ENCODE measurements at places on chromosomes 2 and 18.

- DNase-seq, result peak; percentile 64
Observed at GRCh38 chr2:188318161-188318749, 26.6 kb downstream of the GULP1 start.

DNA sequence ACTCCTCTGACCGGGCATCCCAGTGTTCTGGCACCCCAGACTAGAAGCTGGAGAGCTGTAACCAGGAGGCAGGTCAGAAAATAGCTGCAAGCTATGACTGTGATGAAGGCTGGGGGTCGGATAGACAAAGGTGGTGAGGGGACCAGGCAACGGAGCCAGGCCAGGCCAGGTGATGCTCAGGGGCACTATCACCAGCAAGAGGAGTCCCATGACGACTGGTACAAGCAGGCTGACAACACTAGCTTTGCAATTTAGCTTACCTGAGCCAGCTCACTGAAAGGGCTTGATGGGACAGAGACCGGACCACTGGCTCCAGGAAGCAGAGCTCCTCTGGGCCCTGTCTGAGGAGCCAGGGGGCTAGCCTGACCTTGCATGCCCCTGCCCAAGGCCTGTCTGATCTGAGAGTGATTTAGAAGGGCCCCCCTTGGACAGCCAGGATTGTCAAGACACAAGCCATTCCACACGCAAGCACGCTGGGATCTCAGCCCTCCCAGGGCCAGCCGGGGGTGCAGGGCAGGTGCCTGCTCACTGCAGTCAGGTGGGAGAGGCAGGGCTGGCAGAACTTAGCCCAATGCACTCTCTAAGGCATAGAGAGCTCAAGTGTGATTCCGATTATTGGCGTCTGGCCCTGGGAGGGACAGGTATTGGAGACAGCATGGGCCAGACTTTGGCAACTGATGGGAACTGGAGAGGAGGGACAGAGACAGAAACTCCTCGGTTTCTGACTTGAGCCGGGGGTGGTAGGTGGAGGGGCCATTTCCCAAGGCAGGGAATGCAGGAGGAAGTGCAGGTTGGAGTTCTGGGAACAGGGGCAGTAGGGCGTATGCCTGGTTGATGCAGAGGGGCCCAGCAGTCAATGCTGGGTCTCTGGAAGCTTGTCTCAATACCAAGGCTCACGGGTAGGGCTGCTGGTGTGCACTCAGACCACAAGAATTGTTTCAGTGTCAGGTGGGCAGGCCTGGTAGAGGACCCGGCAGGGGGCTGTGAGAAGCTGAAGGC, 47.7 kb downstream of the MYO7B start:
- no peak for DNase-seq

DNA sequence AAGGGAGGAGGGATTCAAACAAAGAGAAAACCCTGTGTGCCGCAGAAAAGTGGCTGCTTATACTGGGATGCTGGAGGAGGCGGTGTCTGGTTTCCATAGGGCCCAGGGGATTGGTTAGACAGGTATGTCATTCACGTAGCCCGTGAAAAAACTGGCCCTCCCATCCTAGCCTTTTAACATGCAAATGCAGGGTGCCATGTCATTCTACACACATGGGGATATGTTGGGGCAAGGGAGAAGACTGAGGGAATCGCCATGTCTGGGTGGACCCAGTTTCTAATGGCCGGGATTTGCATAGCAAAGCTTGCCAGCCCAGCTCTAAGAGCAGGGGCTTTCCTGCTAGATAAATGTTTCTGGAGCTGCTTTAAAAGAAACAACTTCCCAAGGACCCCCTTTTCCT, 8.2 kb upstream of the RNU2-63P start:
- DNase-seq, result no peak

GRCh38 chr18:44732599-44732998, 51.9 kb downstream of the SETBP1 start:
- DNase-seq, result no peak

DNA sequence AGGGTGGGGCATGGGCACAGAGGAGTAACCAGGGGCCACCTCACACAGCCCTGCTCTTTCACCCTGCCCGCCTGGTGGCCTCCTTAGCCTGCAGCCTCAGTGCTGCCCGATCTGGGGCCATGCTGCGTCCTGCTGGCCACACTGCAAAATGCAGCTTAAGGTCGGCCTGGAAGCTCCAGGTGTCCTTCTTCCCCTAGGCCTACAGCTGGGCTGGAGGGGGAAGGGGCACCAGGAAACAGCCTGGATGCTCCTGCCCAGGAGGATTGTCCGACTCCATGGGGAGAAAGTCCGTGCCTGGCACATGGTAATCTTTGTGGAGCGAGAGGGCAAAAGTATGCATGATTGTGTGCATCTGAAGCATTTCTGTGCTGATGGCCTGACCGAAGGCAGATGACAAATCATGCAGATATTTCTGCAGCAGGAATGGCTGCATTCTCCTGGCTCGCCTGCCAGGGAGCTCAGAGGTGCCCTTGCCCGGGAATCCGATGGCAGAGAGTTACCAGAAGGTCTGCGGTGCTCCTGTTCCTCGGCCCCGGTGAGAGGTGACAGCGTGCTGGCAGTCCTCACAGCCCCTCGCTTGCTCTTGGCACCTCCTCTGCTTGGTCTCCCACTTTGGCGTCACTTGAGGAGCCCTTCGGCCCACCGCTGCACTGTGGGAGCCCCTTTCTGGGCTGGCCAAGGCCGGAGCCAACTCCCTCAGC, 12.8 kb upstream of the ALPP start:
- DNase-seq, result peak; percentile 77

- DNase-seq, result no peak
Observed at GRCh38 chr18:40235836-40236235, 1719.2 kb upstream of the PIK3C3 start.

- DNase-seq, result no peak
Observed at GRCh38 chr18:11736656-11737055, 47.6 kb downstream of the GNAL start.

DNA sequence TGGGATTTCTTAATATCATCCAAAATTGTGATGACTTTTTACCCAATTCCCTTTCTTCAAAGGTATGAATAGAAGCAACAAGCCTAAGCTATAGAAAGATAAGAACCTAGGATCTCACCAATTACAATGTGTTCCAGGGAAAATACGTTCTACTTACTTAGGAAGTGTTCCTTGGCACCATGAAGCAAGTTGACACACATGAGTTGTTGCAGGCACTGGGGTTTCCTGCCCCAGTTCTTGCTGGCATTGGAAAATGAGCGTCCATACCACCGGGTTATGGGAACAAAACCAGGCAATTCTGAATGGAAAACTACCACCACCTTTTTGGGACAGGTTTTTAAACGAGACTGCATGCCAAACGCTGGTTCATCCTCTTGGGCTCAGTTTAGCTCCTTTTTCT, 46.2 kb downstream of the CCBE1 start:
- no peak for DNase-seq

DNA sequence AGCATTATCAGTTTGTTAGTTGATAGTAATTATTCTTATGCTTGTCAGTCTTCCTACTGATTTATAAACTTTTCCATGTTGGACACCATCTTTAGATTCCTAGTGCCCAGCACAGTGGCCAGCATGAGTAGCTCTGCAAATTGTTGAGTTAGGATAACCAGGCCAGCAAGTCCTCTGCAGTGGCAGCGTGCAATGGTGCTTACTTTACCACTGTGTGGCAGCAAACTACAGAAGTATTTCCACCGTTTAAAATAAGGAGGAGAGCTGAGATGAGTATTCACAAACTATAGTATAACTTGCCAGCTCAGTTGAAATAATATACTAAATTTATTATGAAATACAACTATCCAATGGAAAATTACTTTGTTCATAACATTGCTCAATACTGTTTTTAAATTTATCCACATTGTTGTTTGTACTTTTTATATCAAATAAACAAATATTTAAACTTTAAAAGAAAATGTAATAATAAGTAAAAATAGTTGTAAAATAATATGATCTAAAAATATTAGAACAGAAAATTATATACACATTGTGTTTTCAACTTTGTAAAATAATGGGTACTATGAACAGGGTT, 9.3 kb upstream of the THADA start:
- peak; percentile 53 for DNase-seq

DNA sequence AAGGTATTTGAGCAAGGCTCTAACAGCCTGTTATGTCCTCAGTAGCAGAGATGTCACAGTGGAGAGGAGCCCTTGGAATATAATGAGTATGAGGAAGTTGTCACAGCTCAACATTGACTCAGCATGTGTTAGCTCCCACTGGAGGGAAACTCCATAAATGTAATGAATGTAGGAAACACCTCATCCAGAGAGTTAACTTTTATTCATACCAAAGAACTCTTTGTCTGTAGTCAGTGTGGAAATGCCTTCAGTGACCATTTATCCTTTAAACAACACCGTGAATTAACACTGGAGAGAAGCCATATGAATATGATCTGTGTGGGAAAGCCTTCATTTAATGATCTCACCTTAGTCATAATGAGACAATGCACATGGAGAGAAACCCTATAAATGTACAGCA, 59.7 kb downstream of the CYP1B1 start:
- DNase-seq, result peak; percentile 44

DNA sequence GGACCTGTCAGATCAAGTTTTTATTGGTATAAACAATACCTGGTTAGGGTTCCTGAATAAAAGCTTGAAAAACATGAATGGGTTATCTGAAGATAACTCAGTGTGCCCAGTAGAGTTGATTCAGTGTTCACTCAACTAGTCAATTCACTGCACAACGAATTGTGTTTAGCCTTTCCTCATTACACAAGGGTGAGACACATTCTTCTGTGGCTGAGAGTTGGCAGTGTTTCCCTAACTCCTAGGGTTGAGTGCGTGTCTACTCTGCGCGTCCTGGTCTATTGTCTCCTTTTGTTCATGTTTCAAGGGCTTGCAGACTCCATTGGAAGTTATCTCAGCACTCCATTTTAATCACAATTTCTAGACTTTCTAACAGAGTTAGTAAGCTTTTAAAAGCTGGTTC, 32.8 kb upstream of the TMEM178A start:
- peak; percentile 75 for DNase-seq

GRCh38 chr18:906416-907114, 1.9 kb downstream of the ADCYAP1 start:
- DNase-seq, result no peak

DNA sequence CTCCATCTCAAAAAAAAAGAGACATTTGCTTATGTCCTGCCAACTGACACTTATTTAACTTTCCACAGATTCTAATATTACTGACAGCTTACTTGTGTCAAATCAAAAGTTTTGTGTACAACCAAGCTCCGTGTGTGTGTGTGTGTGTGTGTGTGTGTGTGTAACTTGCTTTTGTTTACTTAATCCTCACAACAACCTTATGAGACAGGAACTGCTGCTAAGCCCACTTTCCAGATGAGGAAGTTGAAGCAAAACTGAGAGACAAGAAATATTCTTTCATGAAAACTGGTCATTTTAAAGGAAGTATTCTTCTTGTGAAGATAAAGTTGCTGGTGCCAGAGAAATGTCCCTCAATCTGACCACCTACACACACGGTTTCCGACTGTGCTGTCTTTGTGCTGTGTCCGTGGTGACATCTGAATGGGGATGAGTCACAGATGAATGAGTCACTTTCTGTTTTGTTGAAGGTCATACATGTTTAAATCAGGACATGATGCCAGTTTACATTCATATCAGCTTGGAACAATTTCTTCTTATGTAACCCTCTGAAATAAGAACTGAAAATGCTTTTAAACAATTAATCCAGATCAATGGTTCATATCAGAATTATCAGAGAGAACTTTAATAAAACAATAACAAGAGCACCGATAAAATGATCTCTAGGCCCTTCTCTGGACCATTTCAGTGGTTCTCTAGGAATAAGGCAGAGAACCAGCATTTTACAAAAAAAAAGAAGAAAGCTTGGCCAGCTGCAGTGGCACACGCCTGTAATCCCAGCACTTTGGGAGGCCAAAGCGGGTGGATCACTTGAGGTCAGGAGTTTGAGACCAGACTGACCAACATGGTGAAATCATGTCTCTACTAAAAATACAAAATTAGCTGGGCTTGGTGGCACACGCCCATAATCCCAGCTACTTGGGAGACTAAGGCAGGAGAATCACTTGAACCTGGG, 95.5 kb downstream of the THNSL2 start:
- DNase-seq, result peak; percentile 38

DNA sequence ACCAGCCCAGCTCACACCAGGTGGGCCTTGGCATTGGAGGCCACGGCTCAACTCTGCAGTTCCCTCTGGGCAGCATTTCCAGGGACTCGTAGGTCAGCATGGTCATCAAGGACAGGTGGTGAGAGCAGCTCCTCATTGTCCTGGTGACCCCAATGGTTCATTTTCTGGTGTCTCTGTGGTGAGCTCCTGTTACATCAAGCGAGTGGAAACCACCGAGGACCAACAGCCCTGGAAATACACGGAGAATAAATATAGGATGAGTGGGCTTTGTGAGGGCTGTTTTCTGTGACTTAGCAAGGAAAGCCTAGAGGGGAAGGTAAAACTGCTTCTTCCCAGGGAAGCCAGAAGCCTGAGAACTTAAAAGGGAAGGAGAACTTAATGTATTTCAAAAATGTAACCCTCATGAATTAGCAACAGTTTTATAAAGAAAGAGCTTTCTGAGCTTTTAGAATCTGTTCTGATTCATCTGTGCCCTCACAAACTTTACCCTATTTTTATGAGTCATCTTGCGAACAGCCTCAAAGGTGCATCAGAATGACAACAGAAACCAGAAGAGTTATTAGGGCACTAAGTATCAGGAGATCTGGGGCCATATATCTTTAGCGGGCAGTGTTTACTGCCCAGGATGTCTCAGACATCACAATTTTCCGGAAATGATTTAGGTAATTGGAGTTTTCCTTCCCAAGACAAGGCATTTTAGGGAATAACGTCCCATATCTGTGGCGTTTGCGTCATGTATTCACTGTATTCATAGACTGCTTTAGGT, 18.7 kb downstream of the C2orf92 start:
- no peak for DNase-seq
